ENCODE measurements at places on chromosomes 2 and 18.

DNA sequence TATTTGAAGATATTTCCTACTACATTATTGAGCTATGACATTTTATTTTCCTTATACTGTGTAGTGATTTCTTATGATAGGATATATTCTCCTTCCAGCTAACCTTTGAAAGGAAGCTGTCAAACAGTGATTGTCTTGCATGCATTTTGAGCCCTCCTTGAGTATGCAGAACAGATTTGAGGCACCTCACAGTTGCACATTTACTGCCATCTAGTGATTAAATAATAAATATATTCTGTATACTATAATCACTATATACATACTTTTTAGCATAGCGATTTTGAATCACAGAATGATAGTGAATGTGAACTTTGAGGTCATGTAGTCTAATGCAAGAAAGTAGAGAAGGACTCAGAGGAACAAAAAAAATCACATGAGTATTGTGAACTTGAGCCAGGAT, 268.4 kb upstream of the CDH19 start:
- DNase-seq: no peak

DNA sequence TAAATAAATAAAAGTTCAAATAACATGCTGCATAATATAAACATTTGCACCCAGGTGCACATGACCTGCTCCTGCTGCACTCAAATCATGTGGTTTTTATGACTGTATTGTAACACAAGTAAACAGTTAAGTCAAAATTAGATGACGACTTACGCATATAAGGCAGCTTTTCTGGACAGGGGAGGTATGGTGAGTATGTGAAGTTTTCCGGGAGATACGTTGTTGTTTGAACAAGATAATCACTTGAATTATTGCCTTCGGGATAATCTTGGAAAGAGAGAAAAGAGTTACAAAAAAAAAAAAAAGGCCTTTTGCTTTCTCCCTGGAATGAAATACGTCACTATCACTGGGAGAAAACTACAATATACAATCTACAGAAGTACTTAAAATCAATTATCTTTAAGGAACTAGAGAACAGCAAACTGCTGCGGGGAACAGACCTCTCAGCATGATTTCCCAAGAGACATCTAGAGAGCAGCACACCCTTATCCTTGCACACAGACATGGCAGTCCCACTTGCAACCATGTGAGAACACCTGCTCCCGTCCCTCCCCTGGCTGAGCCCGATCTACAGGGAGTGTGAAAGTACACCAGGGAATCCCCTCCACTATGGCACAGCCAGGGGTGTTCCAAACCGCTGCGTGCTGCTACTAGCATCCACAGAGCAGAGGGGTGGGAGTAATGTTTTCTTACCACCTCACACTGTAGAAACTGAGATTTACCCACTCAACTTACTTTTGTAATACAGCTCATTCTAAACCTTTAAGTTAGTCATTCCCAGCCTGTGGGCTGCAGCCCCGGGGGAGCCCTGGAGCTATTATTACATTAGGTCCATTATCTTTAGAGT, 26.3 kb downstream of the B4GALT6 start:
- no peak for DNase-seq

GRCh38 chr2:179898873-179899272, 37.5 kb upstream of the ZNF385B start:
- DNase-seq: peak; percentile 27

GRCh38 chr2:221569871-221570270, 2.2 kb downstream of the EPHA4 start:
- DNase-seq: no peak

- no peak for DNase-seq
These were observed at the start of gene LIMS2 for GRCh38 chr2:127675331-127676261. TSS of gene LIMS2 (minus strand) at chr2:127675530. CDS start at chr2:127675024, 506 bp downstream.

Data from H1 (cell line).